ENCODE measurements at places on chromosomes 6 and 20.

- H3K27ac ChIP-seq, result no peak overlapping the region
- H3K4me1 ChIP-seq, result no peaks in the 10 kb centered on the region
- DNase-seq, result no peak
- no peaks in the 10 kb centered on the region for H3K27me3 ChIP-seq
- H3K36me3 ChIP-seq, result no peaks in the 10 kb centered on the region
- H3K4me3 ChIP-seq, result no peak overlapping the region
Measured at GRCh38 chr20:45538209-45538799, 978 bp downstream of the WFDC6 start.

GRCh38 chr6:44527583-44528369 lies 140.3 kb downstream of the CDC5L start:
- H3K36me3 ChIP-seq, result no peaks in the 10 kb centered on the region
- no peak overlapping the region for H3K4me3 ChIP-seq
- no peaks in the 10 kb centered on the region for H3K4me1 ChIP-seq
- H3K27ac ChIP-seq, result no peak overlapping the region
- no peak for DNase-seq

DNA sequence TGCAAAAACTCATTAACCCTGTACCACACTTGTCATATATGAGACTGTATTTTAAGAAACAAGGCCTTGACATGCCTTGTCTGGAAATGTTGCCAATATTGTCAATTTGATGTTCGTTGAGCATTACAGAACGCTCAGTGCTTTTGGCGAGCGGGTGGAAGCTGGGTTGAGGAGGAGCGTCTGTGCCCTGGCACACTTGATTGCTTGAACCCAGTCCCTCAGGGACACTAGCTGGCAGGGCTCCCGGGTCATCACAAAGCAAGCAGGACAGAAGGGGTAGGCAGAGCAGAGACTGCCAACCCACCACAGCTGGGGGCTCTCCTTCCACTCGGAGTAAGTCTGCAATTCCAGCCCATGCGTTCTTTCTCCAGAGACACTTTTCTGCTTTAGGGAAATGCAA lies 286.3 kb downstream of the KHDC1L start:
- H3K4me3 ChIP-seq, result no peak overlapping the region
- no peaks in the 10 kb centered on the region for H3K36me3 ChIP-seq
- no peak overlapping the region for H3K27ac ChIP-seq
- DNase-seq, result no peak

- no peak for DNase-seq
- no peaks in the 10 kb centered on the region for H3K4me1 ChIP-seq
Measured at GRCh38 chr20:60063739-60064380, 105.6 kb downstream of the CDH26 start.

DNA sequence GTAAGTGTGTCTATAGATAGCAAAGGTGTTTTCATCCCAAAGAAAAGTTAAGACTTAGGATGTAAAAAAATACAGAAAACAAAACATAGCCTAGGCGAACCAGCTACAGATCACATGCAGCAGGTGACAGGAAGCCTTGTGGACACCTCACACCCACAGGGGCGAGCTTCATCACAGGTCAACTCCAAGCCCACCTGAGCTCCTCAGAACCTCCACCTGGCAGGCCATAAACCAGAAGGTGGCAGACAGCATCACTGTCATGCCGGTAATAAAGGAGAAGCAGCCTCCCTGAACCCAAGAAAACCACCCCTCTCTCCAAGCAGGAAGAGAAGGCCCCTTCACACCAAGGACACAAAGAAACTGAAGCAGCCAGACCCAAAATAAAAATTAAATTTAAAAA lies 1.0 kb downstream of the RALGAPA2 start:
- H3K27me3 ChIP-seq, result no peaks in the 10 kb centered on the region
- no peaks in the 10 kb centered on the region for H3K36me3 ChIP-seq
- H3K27ac ChIP-seq, result peak overlapping the region; percentile 95
- peaks cover 11% of the 10 kb centered on the region for H3K4me1 ChIP-seq
- peak overlapping the region; percentile 97 for H3K4me3 ChIP-seq
- no peak for DNase-seq

DNA sequence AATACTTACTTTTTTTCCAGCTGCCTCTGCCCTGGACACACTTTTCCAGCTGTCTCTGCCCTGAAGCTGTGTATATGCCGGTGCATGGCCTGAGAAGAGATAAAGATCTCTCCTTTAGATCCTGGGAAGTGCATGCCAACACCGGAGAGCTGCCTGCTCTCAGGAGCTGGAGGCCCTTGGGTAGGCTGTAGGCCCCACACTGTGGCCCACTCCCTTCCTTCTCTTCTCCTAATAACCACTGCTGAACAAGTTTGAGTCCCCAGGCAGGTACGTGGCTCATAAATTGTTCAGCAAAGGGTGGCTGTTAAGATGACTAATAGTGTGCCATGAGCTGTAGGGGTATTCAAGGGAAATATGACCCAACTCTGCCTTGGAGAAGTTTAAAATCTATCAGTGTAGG lies 102.5 kb downstream of the CD24 start:
- H3K27me3 ChIP-seq, result no peaks in the 10 kb centered on the region
- no peak for DNase-seq
- H3K4me1 ChIP-seq, result peaks cover 5% of the 10 kb centered on the region
- no peak overlapping the region for H3K27ac ChIP-seq

GRCh38 chr6:81606965-81607381 lies 145.5 kb downstream of the TENT5A start:
- DNase-seq, result no peak
- H3K27ac ChIP-seq, result no peak overlapping the region
- no peaks in the 10 kb centered on the region for H3K4me1 ChIP-seq

DNA sequence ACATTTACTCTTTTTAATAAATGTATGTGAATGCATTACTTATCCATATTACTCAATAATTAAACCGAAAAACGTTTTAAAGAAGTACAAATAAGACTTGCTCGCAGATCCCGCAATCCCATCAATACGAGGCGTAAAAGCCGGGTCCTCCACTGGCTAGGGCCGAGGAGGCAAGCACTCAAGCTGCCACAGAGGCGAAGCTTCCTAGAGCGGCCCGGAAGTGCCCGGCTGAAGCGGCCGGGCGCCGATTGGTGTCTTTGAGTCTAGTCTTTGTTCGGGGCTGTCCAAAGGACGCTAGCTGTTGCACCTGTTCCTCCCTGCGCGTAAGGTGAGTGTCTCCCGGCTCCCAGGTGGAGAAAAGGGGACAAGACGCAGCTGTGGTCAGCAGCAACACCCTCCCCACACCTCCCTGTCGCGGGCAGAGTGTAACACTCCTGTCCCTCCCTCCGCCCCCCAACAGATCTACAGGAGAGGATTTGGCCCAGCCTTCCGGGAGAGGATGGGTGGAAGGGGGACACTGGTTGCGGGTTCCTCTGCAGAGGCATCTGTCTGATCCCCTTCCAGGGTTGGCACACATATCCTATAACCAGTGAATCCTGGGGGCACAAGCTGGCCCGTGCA lies at the start of gene ZSCAN16:
ZSCAN16 (plus strand) TSS at position 260 of the 621 bp plus-strand sequence. CDS start 835 bp downstream, outside the sequence.
- H3K4me3 ChIP-seq, result peak within 1 kb of the TSS; percentile 71
- H3K36me3 ChIP-seq, result peaks cover 14% of the 10 kb centered on the region
- H3K27me3 ChIP-seq, result no peaks in the 10 kb centered on the region
- H3K4me1 ChIP-seq, result peaks cover 25% of the 10 kb centered on the region

GRCh38 chr6:39753725-39754045 lies 28.5 kb upstream of the KIF6 start:
- H3K4me1 ChIP-seq, result no peaks in the 10 kb centered on the region
- H3K4me3 ChIP-seq, result no peak overlapping the region
- no peaks in the 10 kb centered on the region for H3K27me3 ChIP-seq
- no peaks in the 10 kb centered on the region for H3K36me3 ChIP-seq
- DNase-seq, result no peak
- peak overlapping the region; percentile 62 for H3K27ac ChIP-seq

DNA sequence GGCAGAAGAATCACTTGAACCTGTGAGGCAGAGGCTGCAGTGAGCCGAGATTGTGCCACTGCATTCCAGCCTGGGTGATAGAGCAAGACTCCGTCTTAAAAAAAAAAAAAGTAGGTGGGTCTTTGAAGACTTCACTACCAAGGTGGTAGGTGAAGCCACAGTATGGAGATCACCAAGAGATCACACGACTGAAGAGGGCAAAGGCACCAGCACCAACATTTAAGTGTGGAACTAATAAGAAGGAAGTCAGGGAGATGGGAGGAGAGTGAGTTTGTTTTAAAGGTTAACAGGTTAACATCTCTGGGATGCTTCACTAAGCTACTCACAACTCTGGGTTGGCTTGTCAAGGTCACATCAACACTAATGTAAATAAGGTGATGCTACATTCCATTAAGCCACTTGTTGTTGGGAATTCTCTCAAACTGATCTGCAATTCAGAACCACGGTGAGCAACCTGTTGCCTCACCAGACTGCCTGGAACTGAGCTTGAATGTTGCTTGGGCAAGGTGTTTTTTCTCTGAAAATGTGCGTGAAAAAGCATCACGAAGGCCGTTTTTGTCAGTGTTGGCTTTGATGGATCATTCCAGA lies 48.7 kb downstream of the KCTD20 start:
- peaks cover 7% of the 10 kb centered on the region for H3K4me1 ChIP-seq
- DNase-seq, result no peak
- H3K4me3 ChIP-seq, result no peak overlapping the region
- H3K36me3 ChIP-seq, result peaks cover 18% of the 10 kb centered on the region
- no peak overlapping the region for H3K27ac ChIP-seq

DNA sequence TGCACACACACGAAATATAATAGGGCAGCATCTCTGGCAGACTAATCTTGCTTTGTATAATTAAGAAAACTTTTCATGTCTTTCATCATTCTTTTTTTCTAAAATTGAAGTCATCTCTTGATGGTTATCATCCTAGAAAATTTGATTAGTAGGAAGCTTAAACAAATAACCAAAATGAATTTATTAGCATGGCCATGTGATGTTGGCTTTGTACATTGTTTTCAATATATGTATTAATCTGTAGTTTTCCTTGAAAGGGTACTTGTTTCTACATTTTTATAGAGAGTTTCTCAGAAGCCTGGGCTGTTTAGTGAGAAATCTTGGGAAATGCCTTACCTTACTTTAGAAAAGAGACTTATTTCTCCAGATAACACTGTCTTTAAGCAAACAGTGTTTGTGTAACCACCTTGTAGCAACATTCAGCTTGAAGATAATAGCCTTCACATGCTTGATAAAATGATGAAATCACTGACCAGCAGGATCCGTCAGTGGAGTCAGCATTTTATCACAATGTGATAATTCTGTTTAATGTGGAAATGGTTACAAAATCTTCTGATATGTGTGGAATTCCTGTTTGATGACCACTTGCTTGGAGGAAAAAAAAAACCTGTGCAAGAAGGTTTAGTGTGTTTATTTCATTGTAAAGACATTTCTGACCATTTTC lies 147.8 kb downstream of the MACROD2 start:
- no peak overlapping the region for H3K27ac ChIP-seq
- DNase-seq, result no peak
- H3K4me1 ChIP-seq, result no peaks in the 10 kb centered on the region
- no peaks in the 10 kb centered on the region for H3K27me3 ChIP-seq
- H3K4me3 ChIP-seq, result no peak overlapping the region

- H3K36me3 ChIP-seq, result no peaks in the 10 kb centered on the region
- no peak for DNase-seq
- H3K4me1 ChIP-seq, result no peaks in the 10 kb centered on the region
- H3K27ac ChIP-seq, result no peak overlapping the region
- no peaks in the 10 kb centered on the region for H3K27me3 ChIP-seq
Measured at GRCh38 chr20:9912858-9913434, 74.1 kb upstream of the PAK5 start.

DNA sequence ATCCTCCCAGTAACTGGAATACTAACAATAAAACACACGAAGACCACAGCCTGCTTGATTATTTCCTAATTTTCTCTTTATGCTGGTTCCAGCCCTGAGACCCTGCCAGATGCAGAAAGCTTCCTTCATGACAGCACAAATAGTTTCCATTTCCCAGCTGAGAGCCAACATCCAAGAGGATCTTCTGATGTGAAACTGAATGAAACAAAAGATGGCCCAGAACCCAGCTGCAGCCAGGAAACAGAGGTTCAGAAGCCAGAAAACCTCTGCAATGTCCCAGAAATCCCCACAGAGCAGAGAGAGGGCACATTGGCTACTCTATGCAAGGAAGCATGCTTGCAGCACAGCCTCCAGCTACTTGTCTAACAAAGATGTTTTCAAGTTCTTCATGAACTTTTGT lies 61.8 kb upstream of the PLEKHG1 start:
- no peaks in the 10 kb centered on the region for H3K36me3 ChIP-seq
- no peak for DNase-seq
- H3K27ac ChIP-seq, result peak overlapping the region; percentile 63
- H3K4me3 ChIP-seq, result no peak overlapping the region

DNA sequence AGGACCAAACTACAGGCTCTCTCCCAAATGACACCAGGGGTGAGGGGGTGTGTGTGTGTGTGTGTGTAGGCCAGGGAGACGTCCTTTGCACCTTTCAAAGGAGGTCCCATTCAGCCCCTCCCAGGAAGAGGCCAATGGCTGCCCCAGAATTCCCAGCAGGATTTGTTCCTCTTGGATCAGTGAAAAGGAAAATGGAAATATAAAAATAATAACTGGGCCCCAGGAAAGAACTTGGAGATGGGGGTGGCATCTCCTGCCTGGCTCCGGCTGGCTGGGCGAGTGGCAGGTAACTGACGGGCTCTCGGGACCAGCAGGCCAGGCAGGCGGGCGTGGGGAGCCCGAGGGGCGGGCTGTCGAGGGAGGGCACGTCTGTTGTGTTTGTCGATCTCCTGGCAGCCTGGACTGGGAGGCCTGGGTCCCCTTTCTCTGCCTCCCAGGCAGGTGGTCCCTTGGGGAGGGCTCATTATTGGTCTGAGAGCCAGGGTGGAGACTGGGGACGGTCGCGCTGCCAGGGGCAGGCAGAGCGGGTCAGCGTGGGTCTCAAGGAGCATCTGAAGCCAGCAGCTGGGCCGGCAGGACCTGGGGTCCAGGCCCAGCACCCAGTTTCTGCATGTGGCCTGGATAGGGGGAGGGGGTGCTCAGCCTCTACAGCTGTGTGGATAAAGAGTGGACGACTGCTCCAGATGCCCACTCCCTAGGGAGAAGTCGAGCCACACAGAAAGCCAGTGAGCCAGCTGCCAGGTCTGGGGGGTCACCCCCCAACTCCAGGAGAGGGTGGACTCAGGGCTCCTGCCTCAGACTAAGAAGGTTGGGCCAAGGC lies 3.1 kb downstream of the NOL4L start:
- H3K36me3 ChIP-seq, result no peaks in the 10 kb centered on the region
- no peaks in the 10 kb centered on the region for H3K27me3 ChIP-seq
- no peak overlapping the region for H3K4me3 ChIP-seq
- peaks cover 30% of the 10 kb centered on the region for H3K4me1 ChIP-seq
- no peak for DNase-seq

DNA sequence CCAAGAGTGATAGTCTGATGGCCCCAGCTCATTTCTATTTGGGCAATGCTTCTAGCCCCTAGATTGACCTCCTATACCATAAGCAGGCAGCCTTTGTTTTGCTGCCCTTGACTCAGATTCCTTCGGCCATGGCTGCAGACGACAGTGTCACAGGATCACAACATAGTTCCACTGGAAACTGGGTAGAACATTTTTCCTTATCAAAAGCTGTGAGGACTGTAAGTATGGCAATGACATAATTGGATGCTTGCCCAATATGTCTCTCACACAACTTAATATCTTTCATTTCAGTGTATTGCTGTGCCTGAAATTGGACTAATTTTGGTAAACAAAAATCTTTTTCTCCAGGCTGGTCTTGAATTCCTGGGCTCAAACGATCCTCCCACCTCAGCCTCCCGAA lies 22.9 kb downstream of the KIF6 start:
- no peaks in the 10 kb centered on the region for H3K4me1 ChIP-seq
- no peak for DNase-seq
- H3K4me3 ChIP-seq, result no peak overlapping the region
- no peaks in the 10 kb centered on the region for H3K27me3 ChIP-seq

All from esophagus squamous epithelium (tissue), 5 donors.